ENCODE measurements at places on chromosomes 4 and X.

GRCh38 chr4:186400676-186401075, 134.7 kb downstream of the F11 start:
- DNase-seq: no peak

DNA sequence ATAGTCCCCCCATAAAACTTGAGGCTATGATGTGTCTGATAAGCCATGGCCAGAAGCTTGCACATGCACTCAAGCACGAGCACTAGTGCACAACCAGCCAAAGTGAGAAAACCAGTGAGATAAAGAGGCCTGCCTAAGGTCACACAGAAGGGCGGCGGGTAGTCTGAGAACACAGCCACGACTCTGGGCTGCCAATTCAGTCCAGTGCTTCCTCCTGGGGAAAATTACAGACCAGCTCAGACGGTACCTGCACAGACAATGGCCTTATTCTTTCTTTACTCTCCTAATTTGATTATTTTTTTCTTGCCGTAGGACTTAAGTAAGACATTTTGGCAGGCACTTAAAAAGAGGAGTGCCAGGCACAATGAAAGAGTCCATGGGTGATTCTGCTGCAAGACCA, 533.2 kb upstream of the FAT1 start:
- DNase-seq: no peak

DNA sequence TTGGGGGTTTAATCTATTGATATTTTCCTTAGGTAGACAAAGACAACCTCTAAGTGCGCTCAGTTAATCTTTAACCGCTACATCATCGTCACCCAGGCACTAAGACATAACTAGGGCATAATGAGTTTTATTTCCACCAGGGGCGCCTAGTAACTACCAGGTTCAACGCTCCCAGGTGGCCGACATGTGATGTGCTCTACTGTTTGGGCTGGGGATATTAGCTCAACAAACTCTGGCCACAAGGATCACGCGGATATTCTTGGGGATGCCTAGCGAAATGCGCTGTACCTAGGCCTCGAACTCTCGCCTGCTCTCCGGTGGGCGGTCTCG, 915 bp upstream of the RAB33B start:
- DNase-seq: peak; percentile 58

- DNase-seq: peak; percentile 38
Measured at GRCh38 chrX:14030174-14030530, 460 bp upstream of the GEMIN8 start.

DNA sequence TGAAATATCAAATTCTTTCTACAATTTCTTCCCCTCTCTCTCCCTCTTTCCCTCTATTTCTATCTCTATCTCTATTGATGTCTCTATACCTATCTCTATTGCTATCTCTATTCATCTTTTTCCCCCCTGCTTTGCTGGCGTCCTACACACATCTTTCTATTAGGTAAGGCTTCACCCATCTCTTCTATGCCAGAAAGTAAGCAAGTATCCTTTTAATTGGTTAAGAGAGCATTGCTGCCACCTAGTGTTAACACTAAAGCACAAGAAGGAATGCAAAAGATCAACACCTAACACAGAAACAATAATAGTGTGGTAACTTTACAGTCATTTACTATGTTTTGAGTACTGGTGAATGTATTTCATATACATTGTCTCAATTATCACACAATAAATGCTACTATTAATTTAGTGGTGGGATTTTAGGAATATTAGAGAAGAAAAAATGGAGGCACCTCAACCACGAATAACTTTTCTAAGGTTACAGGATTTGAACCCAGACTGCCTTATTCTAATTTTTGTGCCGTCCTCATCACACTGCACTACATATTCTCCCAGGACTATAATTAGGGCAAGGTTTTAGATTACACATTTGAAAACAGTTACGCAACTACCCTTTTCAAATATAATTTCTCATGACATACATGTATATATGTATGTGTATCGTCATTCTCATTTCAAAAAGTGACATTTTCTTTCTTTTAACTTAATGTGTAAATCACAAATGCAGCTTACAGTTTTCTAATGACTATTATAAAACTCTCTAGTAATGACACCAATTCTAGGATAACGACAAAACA, 3.7 kb upstream of the C4orf36 start:
- peak; percentile 62 for DNase-seq

DNA sequence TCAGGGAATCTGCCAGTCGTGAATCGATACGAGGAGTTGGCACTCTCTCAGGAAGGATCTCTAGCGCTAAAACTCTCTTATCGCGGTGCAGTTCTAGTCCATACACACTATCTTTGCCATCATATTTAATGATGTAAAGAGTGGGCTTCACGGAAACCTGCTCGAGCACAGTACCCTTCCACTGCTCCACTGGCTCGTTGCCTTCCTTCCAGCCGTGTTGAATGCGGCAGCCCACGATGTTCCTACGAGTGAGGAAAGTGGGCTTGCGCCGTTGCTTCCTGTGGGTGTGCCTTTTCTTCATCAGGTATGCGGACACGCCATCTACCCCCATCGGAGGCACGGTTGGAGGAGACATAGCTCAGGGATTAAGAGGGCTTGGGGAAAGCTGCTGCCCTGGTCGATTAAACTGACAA, 661 bp downstream of the SPIN4 start:
- no peak for DNase-seq

DNA sequence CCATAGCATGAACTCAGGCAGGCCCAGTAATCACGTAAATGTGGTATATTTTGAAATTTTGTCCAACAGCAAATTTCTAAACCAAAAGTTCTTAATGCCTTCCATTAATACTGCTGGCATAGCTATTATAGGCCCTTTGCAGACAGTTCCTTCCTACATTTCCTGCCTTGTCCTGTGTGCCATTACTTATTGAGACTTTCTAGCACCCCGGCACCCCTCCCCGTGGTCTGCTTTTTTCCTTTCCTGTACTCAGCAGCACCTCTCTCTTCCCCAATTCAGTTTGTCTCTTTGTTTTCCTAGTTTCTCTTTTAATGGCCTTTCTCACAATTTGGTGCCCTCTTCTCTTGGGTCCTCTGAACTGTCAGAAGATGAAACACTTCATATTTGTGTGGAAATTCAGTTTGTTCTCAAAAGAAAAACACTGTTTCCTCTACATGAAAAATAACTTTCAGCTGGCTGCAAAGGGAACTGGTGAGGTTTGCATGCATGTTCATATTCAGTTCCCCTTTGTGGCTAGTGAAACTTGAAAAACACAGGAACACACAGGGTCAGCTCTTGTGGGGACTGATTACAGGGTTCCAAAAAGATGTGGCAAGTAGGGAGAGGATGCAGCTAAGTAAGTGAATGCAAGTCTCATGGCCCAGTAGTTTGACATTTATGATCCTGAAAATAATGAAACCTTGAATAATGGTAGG, 17.1 kb downstream of the GPR34 start:
- DNase-seq: no peak

DNA sequence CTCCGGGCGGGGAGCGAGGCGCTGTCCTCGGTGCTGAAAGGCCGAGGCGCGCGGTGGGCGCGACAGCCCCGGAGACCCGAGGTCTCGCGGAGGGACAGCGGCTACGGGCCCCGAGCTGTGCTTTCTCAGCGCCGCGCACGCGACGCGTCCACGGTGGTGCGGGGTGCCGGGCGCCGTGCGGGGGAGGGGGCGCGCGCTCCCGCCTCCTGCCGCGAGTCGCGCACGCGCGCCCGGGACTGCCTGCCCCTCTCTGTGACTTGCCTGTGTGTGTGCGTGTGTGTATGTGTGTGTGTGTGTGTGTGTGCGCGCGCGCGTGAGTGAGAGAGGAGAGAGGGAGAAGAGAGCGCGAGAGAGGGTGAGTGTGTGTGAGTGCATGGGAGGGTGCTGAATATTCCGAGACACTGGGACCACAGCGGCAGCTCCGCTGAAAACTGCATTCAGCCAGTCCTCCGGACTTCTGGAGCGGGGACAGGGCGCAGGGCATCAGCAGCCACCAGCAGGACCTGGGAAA, at the start of gene GRIA2:
Gene GRIA2 (plus strand): TSS at position 358 of the 511 bp plus-strand sequence. CDS start 315 bp downstream, outside the sequence.
- DNase-seq: peak; percentile 60

- no peak for DNase-seq
Measured at GRCh38 chr4:72604324-72604723, 35.3 kb upstream of the ADAMTS3 start.

DNA sequence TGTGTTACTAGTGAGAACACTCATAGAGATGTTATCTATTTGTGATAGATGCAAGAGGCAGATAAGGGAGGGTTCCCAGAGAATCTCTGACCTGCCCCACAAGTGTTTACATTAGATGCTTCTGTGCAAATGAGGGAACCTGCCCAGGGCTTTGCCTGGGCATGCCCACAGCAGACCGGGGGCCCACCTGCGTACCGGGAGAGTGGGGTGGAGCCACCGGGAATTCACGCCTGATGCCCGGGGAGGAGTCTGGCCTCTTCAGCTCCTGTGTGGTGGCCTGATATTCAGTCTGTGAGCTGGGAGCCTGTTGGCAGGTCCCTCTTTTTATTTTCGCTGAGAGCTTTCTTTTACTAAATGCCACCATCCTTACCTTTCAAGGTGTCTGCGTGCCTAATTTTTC, 155.7 kb downstream of the SNCA start:
- DNase-seq: no peak

DNA sequence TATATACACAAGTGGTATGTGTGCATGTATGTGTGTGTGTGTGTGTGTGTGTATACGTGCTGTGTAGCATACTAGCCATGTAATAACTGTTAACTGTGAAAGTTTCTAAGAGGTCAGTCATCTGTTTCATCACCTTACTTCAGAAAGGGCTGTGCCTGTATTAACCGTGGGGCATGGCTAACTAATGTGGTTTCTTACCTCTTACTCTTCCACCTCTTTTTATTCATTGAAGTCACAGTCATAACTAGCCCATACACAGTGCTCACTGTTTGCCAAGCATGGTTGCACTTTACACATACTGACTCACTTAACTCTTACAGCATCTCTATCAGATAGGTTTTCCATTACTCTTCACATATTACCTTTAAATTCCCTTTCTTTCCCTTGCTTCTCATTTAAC, 23.7 kb upstream of the LRAT start:
- no peak for DNase-seq

- DNase-seq: no peak
Measured at GRCh38 chr4:11480683-11481082, 52.0 kb upstream of the HS3ST1 start.

- peak; percentile 41 for DNase-seq
Measured at GRCh38 chr4:24973404-24973746, 57.4 kb downstream of the LGI2 start.

GRCh38 chrX:54640736-54641135, 110.7 kb downstream of the GNL3L start:
- no peak for DNase-seq

DNA sequence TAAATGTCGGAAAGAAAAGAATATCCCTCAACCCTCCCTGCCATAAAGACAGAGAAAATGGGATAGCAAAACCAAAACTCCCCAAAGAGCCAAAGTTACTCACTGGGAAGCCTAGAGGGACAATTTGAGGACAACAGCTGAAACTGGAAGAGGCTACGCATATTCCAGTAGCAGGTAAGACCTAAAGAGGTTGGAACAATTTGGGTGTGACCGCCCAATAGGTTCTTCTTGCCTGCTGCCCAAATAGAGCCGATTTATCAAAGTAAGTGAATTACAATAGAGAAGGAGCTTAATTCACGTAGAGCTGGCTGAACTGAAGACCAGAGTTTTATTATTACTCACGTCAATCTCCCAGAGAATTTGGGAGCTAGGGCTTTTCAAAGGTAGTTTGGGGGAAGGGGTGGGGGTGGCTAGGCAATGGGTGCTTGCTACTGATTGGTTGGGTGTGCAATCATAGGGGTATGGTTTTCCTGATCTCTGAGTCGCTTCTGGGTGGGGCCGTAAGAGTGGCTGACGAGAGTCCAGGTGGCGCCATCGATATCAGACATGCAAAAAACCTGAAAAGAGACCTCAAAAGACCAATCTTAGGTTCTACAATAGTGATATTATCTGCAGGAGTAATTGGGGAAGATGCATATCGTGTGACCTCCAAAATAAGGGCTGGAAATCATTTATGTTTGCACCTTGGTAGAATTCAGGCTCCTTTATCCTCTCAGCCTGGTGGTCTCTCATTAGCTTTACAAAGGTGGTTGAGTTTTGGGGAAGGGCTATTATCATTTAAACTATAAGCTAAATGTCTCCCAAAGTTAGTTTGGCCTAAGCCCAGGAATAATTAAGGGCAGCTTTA, 39.0 kb upstream of the SLC7A3 start:
- DNase-seq: no peak

GRCh38 chrX:40996886-40997530, 88.2 kb upstream of the USP9X start:
- peak; percentile 38 for DNase-seq

- DNase-seq: no peak
Measured at GRCh38 chrX:45143455-45143854, 57.2 kb downstream of the DIPK2B start.

GRCh38 chr4:16351161-16351560, 124.9 kb upstream of the TAPT1 start:
- no peak for DNase-seq

DNA sequence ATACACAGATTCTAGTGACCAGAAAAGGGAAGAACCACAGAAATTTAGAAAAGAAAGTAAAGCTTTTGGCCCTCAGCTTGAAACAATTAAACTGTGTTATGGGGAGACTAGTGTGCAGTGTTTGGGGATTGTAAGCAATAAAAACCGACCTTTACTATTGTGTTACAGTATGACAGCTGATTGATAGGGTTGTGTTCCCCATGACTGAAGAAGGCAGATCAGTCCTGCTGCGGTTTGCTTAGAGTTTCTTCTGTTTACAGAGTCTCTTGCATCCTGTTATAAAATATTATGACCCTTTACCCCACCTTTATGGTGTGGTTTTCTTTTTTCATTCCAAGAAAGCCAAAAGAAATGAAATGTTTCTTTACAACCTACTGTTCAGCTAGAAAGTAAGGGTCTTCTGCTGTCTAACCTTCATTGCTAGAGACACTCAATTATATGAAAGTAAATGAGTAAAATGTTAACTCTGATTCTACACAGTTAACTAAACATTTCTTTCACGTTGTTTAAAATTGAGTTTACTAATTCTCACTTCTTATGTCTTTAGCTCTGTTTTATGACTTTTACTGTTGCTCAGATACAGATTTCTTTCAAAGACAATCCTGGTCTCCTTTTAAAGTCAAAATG, 18.1 kb downstream of the CHIC1 start:
- DNase-seq: no peak

DNA sequence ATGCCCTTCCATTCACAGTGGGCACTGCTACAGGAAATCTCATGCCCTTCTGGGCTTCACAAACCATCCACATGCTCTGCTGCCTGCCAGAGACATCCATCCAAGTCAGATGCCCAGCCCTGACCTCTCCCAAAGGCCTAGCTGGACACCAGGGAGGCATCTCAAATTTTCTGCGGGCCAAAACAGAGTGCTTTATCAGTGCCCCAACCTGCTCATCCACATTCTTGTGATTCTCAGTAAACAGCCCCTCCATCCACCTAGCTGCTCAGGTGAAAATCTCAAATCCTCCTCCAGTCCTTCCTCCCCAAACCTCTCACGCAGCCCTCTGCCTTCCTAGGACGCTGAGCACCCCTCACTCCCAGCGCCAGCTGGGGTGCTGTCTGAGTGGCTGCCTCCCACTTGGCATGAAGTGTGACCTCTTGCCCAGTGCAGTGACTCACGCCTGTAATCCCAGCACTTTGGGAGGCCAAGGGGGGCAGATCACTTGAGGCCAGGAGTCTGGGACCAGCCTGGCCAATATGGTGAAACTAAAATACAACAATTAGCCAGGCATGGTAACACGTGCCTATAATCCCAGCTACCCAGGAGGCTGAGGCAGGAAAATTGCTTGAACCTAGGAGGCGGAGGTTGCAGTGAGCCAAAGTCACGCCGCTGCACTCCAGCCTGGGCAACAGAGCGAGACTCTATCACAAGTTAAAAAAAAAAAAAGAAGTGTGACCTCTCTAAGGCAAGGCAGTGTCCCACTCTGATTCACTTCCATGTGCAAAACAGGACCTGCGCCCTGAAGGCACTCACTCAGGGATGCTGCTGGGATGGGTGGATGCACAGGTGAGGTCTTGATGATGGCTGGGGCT, 1.7 kb upstream of the AFAP1 start:
- no peak for DNase-seq

GRCh38 chrX:153703036-153703370, 15.3 kb downstream of the SLC6A8 start:
- DNase-seq: no peak
